ENCODE measurements at places on chromosomes 11 and 22.

DNA sequence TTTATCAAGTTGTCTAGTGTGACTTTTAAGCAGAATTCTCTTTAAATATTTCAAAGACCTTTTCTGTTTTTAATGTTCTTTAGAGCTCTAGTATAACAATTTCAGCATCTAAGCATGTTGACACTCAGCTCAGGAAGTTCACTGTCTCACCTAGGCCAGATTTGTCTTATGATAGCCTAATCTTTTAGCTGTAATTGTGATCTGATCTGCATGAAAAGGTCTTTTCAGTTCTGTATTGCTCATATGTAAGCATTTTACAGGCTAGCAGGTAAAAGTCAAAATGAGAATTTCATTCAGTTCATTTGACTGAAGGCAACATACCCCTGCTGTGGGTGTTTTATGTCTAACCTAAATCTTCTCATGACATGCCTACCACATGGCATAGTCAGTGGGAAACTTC lies 46.7 kb upstream of the SLC37A2 start:
- no peak for DNase-seq

DNA sequence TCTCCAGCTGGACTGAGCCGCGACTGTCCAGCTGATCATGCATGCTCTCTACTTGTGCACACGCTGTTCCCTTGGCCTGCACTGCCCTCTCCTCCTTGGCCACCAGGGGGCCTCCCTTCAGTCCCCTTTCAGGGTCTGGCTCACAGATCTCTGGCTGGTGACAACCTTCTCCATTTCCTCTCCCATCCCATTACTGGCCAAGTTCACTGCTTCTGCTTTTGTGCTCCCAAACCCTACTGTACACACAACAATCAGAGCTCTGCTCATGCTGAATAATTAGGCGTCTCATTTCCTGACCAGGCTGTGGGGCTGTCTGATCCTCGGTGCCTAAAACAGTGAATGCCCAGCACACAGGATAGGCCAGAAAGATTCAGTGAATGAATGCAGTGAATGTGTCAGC lies 224.0 kb upstream of the NARS2 start:
- DNase-seq, result peak; percentile 45

GRCh38 chr11:128210148-128210940 lies 377.0 kb downstream of the ETS1 start:
- DNase-seq, result peak; percentile 99

DNA sequence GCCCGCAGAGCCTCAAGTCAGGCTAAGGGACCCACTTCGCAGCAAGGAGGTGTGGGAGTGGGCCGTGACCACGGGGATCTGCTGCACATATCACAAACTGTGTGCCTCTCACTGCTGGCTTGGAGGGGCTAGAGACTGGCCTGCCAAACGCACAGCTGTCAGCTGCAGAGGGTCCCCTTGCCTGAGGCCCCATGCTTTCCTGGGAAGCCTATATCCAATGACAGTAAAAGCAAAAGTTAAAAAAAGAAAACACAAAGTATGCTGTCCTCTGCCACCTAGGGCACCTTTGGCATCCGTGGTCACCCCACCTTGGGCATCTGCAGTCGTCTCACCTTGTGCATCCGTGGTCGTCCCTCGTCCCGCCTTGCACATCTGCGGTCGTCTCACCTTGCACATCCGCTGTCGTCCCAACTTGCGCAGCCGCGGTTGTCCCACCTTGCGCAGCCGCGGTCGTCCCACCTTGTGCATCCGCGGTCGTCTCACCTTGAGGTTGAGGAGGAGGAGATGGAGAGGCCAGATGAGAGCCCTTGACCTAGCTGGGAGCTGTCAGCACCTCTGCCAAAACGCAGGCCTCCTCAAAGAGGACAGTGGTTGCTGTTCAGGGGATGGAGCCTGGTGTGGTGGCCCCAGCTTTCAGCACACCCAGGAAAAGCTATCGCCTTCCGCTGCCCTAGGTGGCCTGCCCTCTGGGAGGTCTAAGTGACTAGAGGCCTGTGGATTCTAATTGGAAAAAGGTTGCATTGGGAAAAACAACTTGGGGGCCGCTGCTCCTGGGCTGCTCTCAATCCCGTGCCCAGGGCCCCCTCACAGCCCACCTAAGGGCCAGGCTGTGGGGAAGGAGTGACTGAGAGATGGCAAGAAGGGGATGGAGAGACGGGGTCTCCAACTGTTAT lies 90.5 kb downstream of the MYEOV start:
- DNase-seq, result no peak

DNA sequence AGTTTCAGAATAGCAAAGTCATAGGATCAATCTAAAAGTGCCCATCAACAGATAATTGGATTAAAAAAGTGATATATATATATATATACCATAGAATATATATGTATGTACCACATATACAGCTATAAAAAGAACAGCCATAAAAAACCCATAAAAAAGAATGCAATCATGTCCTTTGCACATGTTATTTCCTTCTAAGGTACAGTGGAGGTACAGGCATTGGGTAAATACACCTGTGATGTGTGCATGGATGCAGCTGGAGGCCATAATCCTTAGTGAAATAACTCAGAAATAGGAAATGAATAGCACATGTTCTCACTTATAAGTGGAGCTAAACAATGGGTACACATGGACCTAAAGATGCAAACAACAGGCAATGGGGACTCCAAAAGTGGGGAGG lies 7.1 kb upstream of the DKK3 start:
- no peak for DNase-seq

DNA sequence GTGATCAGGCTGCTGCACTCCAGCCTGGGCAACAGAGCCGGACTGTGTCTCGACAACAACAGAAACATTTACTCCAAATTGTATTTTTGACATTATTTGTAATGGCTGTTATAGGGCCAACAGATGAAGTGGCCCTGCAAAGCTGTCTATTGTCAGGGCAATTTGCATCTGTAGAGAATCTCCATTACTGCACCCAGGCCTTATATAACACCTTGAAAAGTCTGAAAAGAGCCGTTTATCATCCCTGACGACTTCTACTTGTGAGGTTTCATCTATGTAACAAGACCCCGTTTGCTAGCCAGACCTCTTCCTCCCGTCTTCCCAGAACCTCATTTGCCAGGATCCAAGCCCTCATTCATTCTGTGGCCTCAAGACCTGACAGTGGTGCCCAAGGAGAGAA lies 9.1 kb upstream of the CTTN start:
- DNase-seq, result no peak

GRCh38 chr11:20248871-20249270 lies 88.6 kb upstream of the DBX1 start:
- DNase-seq, result no peak

- DNase-seq, result no peak
Observed at GRCh38 chr11:17610085-17610894, 63.2 kb downstream of the OTOG start.

GRCh38 chr11:1896923-1897322 lies 5.2 kb upstream of the PRR33 start:
- no peak for DNase-seq

DNA sequence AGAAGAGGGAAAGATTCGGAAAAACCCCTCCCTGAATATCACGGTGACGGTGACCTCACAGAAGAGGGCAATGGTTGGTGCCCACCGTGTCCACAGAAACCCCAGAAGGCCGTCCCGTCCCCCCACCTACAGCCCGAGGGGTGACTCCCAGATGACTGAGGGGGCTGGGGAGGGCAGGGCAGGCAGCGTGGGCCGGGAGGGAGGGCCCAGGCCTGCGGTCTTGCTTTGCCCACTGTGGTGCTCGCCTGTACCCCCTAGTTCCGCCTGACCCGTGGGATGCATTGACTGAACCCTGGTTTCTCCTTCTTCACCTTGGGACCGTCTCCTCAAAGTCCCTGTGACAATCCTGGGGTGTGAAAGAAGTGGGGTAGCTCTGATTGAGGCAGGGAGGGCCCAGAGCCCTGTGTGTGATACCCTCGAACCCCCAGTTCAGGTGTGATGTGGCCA lies 526.7 kb downstream of the BRD1 start:
- no peak for DNase-seq

DNA sequence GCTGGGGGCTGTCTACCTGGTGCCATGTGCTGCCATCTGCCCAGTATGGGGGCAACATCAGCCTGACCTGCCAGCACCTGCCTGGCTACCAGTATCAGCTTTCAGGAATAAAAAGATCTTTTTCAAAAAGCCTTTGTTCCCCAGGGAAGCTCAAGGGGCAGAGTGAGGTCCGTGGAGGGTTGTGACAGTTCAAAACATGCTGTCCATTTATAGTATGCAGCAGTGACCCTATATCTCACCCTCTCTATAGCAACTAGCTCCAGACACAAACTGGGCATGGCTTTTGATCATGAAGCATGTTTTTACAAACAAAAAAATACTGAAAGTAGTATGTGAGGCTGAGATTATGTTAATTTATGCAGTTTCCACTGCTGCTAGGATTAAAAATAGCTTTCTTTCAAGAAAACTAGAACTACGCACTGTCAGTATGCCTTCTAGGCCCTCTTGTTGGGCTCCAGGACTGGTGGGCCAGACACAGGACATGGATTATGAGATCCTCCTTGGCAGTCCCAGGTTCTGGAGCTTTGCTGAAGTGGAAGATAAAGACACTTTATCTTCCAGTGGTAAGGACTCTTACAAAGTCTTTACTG lies 23.4 kb downstream of the NAV2 start:
- DNase-seq, result no peak

GRCh38 chr11:70495351-70496310 lies 97.3 kb downstream of the CTTN start:
- no peak for DNase-seq

DNA sequence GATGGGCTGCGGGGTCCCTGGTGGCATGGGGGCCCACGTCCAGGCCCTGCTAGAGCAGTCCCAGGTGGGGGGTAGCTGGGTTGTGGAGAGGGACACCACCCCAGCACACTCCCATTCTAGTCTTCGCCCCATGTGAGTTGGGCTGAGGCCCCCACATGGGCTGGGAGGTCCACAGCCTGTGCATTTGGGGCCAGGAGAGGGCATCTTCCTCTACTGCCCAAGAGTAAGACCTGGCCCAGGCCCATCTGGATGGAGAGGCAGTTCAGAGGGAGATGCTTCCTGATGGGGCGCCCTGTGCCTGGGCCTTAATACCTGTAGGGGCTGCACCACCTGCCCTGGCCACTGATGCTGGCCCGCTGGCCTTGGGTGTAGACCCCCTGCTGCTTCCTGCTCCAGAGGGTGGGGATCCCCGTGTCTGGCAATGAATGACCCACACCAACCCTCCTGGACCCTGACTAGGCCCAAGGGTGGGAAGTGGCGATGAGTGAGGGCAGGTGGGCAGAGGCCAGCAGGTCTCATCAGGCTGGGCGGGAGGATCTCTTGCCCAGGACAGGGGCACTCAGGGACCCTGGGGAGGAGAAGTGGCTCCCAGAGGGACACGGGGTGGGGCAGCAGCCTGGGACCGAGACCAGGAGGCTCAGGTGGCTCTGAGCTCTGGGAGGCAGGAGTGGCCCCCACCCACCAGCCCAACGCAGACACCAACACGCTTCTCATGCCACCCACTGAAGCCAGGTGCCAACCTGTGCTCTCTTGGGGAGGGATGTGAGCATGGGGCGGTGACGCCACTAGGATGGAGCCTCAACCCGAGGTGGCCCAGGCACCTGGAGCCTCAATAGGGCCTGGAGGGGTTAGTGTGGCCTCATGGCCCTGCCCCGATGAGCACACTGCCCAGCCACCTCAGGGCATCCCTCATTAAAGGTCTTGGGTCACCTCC lies 17.4 kb upstream of the GNB1L start:
- no peak for DNase-seq

- peak; percentile 69 for DNase-seq
Observed at GRCh38 chr11:15655552-15655951, 540.8 kb downstream of the INSC start.

DNA sequence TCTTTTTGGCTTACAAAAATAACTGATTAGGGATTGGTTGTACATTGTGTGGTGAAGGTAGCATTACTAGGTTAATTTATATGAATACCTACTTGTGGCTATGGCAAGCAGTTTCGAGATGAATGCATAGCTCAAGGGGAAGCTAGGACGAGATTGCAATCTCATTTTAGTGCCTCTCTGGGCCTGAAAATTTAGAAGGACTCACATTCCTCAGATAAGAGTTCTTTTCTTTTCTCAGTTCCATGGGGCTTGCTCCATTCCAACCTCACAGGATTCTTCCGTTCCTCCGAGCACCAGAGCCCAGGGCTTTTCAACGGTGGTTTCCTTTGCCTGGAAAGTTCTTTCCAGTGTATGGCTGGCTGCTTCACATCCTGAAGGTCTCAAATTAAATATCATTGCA lies 82.1 kb downstream of the CECR2 start:
- DNase-seq, result no peak

- DNase-seq, result no peak
Observed at GRCh38 chr11:70082829-70083228, 4.7 kb downstream of the ANO1 start.

DNA sequence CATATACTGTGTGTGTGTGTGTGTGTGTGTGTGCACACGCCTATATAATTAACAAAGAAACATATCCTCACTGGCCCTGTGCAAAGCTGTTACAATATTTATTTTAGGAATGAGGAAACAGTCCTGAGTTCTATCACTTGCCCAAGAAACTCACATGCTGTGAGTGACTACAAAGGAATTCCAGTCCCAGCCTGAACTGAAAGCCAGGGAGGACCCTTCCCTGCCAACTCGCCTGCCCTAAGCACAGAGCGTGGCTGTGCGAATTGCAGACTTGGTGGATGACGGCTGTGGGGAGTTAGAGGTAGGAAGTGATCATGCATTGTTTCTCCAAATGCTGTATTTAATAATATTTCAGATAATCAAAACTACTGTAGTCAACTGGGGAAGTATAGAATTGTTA lies 26.4 kb upstream of the CD5 start:
- peak; percentile 78 for DNase-seq

DNA sequence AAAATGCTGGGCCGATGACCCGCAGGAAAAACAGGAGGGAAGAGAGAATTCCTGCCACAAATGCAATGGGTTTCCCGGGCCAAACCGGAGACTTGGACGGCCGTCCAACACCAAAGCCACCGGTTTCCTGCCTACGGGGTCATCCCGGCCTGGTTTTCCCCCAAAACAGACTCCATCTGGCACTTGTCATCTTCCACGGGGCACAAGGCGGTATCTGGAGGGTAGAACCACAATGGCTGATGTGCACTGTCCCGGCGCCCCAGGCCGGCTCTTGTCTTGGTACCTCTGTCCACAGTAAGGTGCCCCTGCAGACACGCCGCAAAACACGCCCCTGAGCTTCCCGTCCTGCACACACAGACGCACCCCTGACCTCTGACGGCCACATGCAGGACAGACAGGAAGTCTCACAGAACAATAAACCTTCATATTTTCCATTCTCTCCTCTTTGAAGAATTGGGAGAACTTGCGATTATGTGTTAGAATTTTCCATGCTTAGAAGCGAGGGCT lies 20.1 kb downstream of the CELSR1 start:
- DNase-seq, result no peak

- no peak for DNase-seq
Observed at GRCh38 chr11:83115026-83115425, 41.9 kb upstream of the PCF11 start.

- DNase-seq, result no peak
Observed at GRCh38 chr11:1078191-1078601, 3.5 kb downstream of the MUC2 start.

- no peak for DNase-seq
Observed at GRCh38 chr11:855796-856195, 13.1 kb downstream of the TSPAN4 start.

DNA sequence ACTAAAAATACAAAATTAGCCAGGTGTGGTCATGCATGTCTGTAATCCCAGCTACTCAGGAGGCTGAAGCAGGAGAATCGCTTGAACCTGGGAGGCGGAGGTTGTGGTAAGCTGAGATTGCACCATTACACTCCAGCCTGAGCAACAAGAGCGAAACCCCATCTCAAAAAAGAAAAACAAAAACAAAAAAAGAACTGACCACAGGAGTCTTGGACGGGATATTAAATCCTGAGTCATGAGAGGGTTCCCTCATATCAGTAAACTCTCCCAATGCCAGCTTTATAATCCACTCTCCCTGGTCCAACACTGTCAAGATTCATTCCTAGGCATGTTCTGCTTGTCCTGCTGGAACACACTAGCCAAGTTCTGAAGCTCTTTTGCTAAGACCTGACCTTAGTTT lies 61.5 kb upstream of the EP300 start:
- peak; percentile 94 for DNase-seq

Data from amniotic epithelial cell (primary cell).